ENCODE measurements at places on chromosomes 13 and 19. TPM values are rescaled to one million over a fixed set of nuclear protein-coding genes. Genes with fewer than 3 reads are reported as not detected.
A peak's percentile ranks its signal among the peaks of the same experiment; 100 is the strongest.

GRCh38 chr13:105598529-105598928 is 936.9 kb downstream of the EFNB2 start:
- H3K4me1 ChIP-seq: peaks cover 5% of the 10 kb centered on the region
- H3K4me3 ChIP-seq: no peak overlapping the region
- H3K27ac ChIP-seq: no peak overlapping the region
- H3K36me3 ChIP-seq: no peaks in the 10 kb centered on the region
- no peaks in the 10 kb centered on the region for H3K27me3 ChIP-seq

RGCC gene
- polyA plus RNA-seq: not detected

DNA sequence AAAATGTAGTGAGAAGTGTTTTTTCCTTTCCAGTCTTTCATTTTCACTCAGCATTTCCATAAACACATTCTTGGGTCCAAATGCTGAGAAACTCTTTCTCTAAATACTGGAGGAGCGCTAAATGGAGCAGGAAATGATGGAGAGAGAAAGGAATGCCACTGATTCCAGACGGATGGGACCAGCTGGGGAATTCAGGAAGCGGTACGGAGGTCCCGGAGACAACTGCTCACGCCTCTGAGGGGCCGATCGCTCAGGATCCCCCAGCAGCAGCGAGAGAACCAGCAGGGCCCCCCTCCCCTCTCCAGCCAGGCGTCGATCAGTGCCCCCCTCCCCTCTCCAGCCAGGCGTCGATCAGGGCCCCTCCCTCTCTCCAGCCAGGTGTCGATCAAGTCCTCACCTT is 13.2 kb downstream of the RASA3 start:
- no peaks in the 10 kb centered on the region for H3K36me3 ChIP-seq
- no peaks in the 10 kb centered on the region for H3K27me3 ChIP-seq
- peak; percentile 65 for DNase-seq
- peak overlapping the region; percentile 98 for H3K27ac ChIP-seq
- H3K4me1 ChIP-seq: peaks cover 37% of the 10 kb centered on the region
- no peak overlapping the region for H3K4me3 ChIP-seq

GRCh38 chr13:58906329-58907007 is 1257.3 kb downstream of the DIAPH3 start:
- H3K4me1 ChIP-seq: no peaks in the 10 kb centered on the region
- H3K27me3 ChIP-seq: no peaks in the 10 kb centered on the region
- H3K36me3 ChIP-seq: no peaks in the 10 kb centered on the region
- H3K4me3 ChIP-seq: no peak overlapping the region
- no peak for DNase-seq

SIGLEC14 gene
- 0.03 TPM for polyA plus RNA-seq

DNA sequence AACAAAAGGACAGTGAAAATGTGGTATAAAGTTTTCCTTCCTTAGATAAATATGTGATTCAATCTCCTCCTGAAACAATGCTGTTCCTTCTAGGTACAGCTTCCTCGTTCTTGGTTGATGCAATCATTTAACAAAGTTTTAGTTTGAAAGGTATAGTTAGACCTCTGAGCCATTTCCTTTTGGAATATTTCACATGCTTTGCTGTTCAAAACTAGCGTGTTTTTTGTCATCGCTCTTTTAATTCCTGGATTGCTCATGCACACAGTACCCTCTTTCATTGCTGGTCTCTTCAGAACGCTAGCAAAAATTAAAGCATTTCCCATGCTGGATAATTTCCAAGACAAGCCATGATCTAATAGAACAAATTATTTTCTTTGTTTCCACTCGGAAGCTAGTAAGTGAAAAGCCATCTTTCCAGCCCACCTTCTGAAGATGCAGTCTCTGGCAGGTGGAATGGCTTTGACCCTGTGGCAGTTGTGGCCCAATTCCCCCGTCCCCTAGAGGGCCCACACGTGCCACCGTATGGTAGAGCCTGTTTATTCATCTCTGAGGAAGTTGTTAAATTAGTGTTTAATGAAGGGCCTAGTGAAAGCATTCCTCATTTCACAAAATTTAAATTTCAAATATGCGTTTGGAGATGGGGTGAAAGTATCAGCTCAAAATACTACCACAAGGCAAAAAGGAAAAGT is 1040.6 kb upstream of the SLC10A2 start:
- no peaks in the 10 kb centered on the region for H3K4me1 ChIP-seq
- no peak overlapping the region for H3K4me3 ChIP-seq
- no peaks in the 10 kb centered on the region for H3K27me3 ChIP-seq
- H3K27ac ChIP-seq: no peak overlapping the region

DNA sequence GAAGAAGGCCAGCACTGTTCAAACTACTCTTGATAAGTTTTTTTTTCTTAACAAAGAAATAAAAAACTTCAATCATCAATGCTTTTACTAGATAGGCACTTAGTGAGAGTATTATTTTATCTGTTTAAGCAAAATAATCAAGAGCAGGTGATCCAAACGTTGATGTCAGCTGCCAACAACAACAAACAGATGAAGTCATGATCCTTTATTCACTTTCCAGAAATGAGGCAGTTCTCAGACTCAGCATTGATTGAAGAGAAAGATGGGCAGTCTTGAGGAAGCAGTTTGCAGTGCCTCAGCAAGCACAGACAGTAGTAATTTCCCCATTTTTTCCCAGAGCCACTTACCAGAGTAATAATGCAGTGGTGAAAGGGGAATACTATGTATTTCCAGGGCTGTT is 38.4 kb upstream of the CSNK1A1L start:
- H3K27ac ChIP-seq: no peak overlapping the region
- DNase-seq: no peak
- no peaks in the 10 kb centered on the region for H3K36me3 ChIP-seq
- no peaks in the 10 kb centered on the region for H3K27me3 ChIP-seq

GRCh38 chr19:920051-920864 is 3.1 kb downstream of the KISS1R start:
- H3K27ac ChIP-seq: no peak overlapping the region
- peaks cover 21% of the 10 kb centered on the region for H3K4me1 ChIP-seq
- H3K36me3 ChIP-seq: no peaks in the 10 kb centered on the region
- H3K4me3 ChIP-seq: peak overlapping the region; percentile 35
- peaks cover 41% of the 10 kb centered on the region for H3K27me3 ChIP-seq

DNA sequence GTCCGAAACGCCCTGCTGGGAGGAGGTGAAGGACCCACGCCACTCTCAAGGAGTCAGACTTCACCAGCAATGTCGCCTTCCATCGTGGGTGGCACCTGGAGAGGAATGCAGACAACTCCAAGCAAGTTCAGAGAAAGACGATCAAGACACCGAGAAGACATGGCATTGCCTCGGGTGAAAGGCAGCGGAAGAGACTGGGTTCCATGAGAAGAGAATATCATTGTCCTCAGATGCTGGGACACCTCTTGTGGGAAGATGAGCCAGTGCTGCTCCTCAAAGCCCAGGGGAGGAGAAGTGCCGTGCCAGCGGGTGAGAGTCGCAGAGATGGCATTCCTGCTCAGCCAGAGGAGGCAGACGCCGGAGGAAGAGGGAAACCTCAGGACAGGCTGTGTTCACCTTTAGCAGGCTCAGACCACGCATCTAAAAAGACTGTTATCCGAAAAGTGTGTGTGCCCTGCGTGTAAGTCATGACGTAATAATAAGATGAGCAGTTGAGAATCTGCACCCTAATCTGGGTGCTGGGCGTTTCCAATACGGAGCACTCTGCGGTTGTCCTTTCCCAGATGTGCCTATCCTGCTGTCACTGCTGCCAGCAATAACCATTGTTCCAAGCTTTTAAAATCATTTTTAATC is 144.6 kb upstream of the SPACA7 start:
- H3K27ac ChIP-seq: no peak overlapping the region
- H3K4me1 ChIP-seq: no peaks in the 10 kb centered on the region
- H3K4me3 ChIP-seq: no peak overlapping the region
- peaks cover 55% of the 10 kb centered on the region for H3K27me3 ChIP-seq
- H3K36me3 ChIP-seq: no peaks in the 10 kb centered on the region

DNA sequence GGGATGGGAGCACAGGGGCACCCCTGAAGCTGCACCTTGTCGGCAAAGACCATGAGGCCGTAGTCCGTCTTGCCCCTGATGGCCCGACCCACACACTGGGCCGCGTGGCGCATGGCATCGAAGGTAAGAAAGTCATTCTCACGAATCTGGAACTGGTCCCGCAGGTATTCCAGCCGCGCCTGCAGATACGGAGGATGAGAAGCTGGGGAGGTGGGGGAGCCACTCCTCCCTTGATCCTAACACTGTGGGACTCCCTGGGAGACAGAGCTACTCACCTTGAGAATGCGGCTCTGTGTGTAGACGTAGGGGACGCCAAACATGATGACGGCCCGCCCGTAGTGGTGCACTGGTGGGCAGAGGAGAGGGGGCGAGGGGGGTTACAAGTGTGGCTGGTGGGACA is 11.9 kb downstream of the KLC3 start:
- no peak overlapping the region for H3K4me3 ChIP-seq
- H3K27me3 ChIP-seq: no peaks in the 10 kb centered on the region
- H3K4me1 ChIP-seq: no peaks in the 10 kb centered on the region
- peaks cover 14% of the 10 kb centered on the region for H3K36me3 ChIP-seq
- DNase-seq: no peak

GRCh38 chr13:110989331-110989730 is 74.5 kb upstream of the ANKRD10 start:
- H3K4me1 ChIP-seq: no peaks in the 10 kb centered on the region
- DNase-seq: no peak
- H3K4me3 ChIP-seq: no peak overlapping the region
- H3K27ac ChIP-seq: no peak overlapping the region
